SW480 (cell line): ENCODE measurements at places on chromosomes 1 and 21.

DNA sequence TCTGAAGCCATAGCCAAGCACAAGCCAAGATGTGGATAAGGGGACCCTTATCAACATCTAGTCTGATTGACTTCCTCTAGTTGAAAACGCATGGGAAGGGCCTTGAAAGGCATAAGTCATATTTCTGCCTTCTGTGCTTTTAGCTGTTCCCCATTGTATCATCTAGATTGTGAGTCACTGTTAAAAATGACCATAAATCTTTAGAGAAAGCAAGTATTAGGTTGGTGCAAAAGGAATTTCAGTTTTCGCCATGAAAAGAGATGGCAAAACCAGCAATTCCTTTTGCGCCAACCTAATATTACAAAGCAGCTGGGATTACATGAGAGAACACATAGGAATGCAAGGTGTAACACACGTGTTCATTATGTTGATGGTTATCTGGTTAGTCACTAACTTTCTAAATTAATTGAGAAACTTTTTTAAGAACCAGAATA lies 63.6 kb downstream of the CLIC6 start:
- no peak for DNase-seq

GRCh38 chr1:95984798-95985374 lies 736.7 kb upstream of the PTBP2 start:
- DNase-seq = no peak

DNA sequence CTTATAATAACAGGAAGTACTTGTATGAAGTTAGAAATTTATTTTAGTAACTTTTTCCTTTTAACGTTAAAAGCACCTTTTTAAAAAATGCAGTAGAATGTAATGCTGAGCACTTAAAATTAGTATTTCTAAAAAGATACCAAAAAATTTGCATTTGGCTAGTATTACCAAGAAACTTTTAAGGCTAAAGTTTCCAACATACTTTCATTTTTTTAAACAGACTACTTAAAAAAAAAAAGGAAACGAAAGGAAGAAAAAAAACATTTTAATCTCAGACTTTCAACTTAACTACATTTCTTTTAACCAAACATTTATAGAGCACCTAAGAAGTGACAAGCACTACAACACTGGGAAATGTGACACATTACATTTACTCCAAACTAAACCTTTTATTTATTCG lies 2.8 kb downstream of the ARID4B start:
- DNase-seq = no peak

DNA sequence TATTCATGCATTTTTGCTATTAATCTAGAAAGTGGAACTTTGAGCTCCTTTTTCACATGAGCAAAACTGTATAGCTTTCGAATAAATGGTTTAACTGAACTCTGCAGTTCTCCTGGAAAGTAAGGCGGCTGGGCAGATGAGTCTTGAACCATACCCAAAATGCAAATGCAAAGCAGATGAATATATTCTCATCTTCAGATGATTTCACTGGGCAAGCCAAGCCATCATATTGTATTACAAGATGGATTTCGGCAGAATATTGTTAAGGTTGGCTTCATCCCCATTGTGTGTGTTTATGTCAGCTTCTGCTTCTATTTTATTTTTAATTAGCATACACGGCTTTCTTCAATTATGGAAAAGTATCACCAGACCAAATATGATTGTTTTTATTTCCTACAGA lies 209.6 kb downstream of the GREM2 start:
- DNase-seq = no peak

DNA sequence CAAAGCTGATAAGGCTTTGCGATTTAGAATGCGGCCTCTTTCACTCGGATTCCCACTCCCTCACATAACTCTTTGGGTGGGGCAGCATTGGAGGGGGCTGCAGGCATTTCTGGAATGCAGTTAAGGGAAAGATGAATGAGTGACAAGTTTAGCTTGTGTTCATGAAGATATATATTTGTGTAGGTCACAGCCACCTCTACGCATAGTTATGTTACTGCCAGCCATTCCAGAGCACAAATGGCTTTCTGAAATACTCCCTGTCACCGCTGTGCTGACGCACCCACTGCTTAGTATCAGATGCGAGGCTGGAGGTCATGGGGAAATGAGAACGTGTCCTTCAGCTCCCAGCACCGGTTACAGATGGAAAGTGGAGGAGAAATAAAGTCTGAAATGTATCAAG lies 54.1 kb upstream of the ATP1A1 start:
- DNase-seq = peak; percentile 63

- peak; percentile 73 for DNase-seq
Measured at GRCh38 chr1:109762821-109763645, 690 bp downstream of the EPS8L3 start.

GRCh38 chr1:50106095-50106761 lies 2.5 kb upstream of the ELAVL4 start:
- no peak for DNase-seq

DNA sequence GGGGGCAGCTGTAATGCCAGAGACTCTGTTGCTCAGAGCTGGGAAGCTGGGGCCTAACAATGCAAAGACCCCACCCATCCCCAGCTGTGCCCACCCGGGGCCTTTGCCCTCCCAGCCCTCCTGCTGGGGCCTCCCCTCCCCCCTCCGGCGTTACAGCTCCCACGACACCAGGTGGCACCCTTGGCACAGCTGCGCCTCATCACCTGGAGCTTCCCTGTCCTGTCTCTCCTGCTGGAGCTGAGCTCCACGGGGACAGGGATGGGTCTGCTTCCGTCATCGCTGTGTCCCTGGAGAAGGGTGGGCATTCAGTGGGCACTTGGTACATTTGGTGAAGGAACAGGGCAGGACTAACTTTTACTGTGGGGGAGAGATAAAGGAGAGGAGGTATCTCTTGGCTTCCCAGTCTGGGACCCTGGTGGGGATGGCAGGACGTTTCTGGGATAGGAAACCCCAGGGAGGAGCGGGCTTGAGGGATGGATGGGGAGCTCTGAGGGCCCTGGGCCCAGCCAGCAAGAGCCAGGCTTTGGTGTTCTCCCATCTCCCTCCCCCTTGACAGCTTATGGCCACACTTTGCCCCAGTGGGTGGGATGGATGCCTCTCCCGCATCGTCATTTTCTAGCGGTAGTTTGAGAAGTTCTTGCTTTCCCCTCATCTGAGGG lies 453.2 kb downstream of the PTPRU start:
- no peak for DNase-seq

GRCh38 chr1:215992620-215993019 lies 425.5 kb downstream of the KCTD3 start:
- peak; percentile 20 for DNase-seq

DNA sequence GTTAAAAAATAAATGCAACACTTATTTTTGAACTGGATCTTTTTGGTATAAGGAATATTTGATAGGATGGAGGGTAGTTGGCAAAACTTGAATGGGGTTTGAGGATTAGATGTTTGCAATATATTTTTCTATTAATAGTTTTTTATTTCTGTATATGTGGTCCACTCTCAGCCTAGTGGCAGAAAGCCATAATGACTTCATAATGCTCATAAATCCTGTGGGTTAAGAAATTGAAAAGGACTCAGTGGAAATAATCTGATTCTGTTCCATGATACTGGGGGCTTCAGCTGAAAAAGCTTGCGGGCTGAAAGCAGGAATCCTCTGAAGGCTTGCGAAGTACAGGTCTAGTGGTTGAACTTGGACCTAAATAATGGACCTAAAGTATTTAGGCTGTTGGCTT lies 1028.6 kb upstream of the PRMT6 start:
- no peak for DNase-seq

DNA sequence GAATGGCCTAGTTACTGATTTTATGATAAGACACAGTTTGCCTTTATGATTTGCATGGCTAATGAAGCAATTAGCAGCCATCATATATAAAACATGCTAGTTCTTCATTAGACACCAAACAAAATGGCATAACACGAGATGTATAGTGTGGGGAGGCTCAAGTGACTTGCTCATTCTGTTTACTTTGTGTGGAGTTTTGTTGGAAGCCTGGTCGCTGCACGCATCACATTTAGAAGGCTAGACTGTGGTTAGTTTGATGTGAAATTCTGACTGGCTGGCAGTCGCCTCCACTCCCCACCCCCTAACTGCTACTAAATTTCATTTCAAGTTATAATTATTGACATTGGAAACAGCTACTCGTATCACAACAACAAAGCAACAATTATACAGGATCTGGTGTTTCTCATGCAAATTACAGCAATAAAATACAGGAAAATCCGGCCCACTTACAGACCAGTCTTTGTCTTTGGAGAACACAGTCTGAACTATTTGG lies 356.1 kb downstream of the LMO4 start:
- DNase-seq = peak; percentile 58

DNA sequence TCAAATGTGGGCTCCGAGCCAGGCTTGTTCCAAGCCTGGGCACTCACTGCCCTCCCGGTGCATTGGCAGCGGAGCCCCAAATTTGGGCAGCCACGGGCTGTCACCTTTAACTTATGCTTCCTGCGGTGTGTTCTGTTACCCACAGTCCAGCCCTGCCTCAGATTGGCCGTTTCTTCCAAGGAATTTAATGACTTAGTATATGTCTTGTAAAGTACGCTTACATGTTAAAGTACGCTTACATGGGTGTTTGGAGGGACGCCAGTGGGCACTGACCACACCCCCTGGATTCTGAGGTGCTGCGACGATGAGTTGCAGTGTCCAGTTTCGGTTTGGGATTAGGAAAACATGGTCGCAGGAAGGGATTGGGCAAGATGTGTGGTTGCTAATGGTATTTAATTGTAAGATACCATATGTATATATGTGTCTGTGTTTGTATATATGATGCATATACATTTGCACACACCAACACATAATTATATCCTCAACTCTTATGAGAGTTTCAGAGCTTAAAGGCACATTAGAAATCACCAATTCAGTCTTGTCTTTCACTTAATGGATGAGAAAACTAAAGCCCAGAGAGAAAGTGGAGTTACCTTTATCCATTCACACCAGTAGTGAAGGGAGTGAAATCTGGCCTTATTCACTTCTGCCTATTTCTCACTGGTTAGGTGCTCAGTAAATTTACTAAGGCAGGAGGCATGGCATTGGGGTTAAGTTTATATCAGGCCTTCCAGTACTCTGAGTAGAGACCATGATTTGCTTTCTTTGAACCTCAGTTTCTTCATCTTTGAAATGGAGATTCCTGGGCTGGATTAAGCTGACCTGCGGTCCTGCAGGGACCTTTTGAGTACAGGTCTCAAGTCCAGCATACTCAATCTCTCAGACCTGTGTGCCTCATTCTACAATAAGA lies 1.0 kb downstream of the SMYD2 start:
- DNase-seq = peak; percentile 68

DNA sequence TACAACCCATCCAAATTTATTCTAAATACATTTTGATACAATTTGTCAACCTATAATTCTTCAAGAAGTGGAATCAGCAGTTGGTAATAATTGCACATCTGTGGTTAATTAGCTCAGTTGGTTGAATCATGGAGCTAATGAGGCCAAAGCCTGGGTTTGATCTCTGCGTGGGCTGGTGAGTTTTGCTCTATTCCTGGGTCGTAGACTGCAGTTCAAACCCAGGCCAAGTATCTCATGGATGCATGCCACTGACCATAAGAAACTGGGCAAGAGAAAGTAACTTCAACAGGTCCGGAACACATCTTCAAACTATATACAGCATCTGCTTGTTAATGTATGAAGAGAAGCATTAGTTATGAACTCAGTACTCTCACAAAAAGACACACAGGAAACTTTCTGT lies 779.7 kb downstream of the USP25 start:
- DNase-seq = no peak

DNA sequence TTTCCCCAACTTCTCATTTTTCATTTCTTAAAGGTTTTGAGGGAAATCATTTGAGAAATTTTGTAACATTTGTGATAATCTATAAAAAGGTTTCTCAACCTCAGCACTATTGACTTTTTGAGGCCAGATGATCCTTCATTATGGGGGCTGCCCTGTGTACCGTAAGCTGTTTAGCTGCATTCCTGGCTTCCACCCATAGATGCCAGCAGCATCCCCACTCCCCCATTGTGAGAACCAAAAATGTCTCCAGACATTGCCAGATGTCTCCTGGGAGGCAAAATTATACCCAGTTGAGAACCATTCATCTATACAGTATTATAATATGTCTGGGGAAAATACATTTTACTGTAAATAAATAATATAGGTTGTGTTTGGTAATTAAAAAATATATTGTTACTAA lies 146.0 kb downstream of the PBX1 start:
- DNase-seq = no peak

DNA sequence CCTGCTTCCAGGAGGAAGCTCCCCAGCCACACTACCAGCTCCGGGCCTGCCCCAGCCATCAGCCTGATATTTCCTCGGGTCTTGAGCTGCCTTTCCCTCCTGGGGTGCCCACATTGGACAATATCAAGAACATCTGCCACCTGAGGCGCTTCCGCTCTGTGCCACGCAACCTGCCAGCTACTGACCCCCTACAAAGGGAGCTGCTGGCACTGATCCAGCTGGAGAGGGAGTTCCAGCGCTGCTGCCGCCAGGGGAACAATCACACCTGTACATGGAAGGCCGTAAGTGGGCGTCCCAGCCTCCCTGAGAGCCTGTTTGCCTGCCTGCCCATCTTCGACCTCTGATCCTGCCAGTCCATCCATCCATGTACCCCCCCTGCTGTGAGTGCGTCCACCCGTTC lies 3.6 kb downstream of the ECM1 start:
- no peak for DNase-seq

GRCh38 chr1:227942716-227943261 lies 4.9 kb downstream of the WNT9A start:
- DNase-seq = no peak

GRCh38 chr1:100795646-100795985 lies 76.1 kb downstream of the VCAM1 start:
- no peak for DNase-seq

DNA sequence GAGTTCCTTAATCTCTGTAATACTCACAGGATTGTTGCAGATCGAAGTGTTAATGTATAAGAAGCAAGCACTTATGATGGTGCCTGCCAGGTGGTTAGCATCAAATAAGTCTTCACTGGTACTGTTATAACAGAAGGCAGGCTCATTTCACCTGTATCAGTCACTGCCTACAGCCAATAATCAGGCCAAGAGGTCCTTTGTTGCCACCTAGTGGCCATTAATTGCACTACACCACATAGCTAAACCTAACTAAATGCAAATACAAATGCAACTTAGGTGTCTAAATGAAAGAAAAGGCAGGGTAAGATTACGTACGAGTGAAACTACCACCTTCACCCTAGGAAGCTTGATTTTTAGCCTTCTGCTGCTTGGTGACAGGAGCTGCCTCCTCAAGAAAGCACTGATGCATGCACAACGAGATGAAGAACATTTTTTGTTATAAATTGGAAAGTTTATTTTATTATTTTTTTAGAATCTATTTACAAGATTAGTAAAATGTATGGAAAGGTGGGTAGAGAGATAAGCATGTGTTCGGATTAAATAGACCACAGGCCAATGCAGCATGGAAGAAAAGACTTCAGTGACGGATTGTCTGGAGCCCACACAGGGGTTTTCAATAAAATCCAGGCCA lies 334.8 kb upstream of the CAMK1G start:
- peak; percentile 67 for DNase-seq

DNA sequence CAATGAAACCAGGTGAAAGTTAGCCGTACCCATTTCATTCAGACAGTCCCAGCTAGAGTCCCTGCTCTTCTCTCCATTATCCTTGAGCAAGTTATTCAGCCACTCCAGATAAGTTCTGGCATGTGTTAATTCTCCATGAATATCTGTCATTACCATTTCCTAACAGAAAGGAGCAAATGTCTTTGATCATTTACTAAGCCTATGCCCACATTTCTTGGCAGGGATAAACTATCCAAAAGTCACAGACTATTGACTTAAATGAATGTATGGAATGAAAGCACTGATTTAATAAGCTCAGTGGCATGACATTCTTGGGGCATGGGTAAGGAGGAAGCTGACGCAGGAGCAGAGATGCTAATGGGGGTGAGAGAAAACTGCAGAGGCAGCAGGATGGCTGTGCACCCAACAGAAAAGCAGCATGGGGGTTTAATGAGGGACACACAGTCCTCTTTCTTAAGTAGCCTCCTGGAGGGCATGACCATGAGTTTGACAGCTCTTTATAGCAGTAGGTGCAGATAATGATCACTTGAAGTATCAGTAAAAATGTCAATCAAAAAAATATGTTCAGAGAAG lies 17.6 kb upstream of the DHCR24 start:
- no peak for DNase-seq
